ENCODE measurements at places on chromosomes 6 and 20.

DNA sequence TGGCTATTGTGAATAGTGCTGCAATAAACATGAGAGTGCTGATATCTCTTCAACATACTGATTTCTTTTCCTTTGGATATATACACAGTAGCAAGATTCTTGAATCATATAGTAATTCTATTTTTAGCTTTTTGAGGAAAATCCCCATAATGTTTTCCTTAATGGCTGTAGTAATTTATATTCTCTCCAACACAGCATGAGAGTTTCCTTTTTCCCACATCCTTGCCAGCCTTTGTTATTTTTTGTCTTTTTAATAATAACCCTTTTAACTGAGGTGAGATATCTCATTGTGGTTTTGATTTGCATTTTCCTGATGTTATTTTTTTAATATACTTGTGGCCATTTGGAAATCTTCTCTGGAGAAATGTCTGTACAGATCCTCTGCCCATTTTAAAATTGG is 132.6 kb downstream of the PRL start:
- no peak for DNase-seq

GRCh38 chr6:135814043-135814442 is 37.5 kb upstream of the PDE7B start:
- DNase-seq: no peak

- DNase-seq: no peak
Measured at GRCh38 chr6:34248198-34248726, 544 bp downstream of the SMIM29 start.

DNA sequence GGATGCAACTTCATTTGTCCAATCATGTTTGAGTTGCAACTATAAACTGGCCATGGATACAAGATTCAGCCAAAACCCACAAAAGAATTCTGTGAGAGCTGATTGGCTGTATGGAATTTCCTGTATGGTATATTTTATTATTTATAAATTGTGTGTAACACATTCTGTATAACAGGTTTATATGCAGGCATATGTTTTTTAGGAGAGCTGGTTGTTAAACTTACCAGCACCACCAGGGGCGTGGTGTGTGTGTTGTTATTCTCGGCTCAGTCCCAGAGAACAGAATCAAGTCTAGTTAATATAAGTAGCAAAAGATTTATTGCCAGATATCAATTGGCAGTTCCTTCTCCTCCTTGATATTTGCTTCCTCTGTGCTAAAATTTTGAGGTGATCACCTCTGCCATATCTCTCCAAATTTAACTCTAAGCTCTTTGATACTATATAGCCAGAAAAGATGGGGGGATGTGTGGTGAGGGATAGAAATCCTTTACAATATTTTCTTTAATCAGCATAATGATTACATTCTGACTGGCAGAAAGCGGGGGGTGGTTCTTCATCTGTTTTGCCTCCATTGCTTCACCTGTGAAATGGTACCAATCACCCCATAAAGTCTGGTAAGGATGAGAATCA is 22.9 kb downstream of the CNBD2 start:
- no peak for DNase-seq

- DNase-seq: no peak
Measured at GRCh38 chr6:112207131-112207530, 47.2 kb downstream of the LAMA4 start.

DNA sequence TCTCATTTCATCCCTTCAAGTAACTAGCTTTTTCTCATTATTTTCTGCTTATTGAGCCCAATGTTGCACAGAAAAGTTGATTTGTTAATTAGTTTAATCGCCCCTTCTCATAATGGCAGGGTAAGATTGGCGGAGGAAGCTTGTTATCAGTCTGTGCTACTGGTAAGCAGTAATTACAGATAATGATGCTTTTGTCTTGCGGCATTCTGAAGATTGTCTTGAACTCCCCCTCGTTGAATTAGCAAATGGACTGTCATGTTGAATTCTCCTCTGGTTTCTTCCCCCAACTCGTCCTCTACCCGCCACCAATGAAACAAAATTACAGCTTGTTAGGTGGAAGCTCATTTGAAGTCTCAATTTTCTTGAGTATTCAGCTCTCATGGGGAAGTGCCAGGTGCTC is 39.4 kb downstream of the PRDM13 start:
- no peak for DNase-seq

Data from activated effector memory CD4-positive, alpha-beta T cell treated with Interleukin-2 at 50 U/mL for 16 hours (primary cell).